Stimulated activated naive CD8-positive, alpha-beta T cell treated with anti-CD3 and anti-CD28 coated beads, Interleukin-15, Interleukin-2, amounts not matched to agents 100 U/mL and 50 U/mL, for 24 hours (primary cell): ENCODE measurements at places on chromosomes 6 and 20.

GRCh38 chr20:6122873-6123648, at the start of gene FERMT1:
Gene FERMT1 (minus strand): TSS chr20:6123030. CDS start chr20:6119554, 3,476 bp downstream.
- peak; percentile 48 for DNase-seq

GRCh38 chr20:33541074-33541473, 51.2 kb downstream of the CBFA2T2 start:
- no peak for DNase-seq

GRCh38 chr20:58264271-58264670, 35.8 kb upstream of the ANKRD60 start:
- DNase-seq: no peak

GRCh38 chr6:16821834-16822264, 60.6 kb upstream of the ATXN1 start:
- no peak for DNase-seq

- DNase-seq: no peak
Observed at GRCh38 chr20:828987-829386, 4.5 kb upstream of the FAM110A start.

DNA sequence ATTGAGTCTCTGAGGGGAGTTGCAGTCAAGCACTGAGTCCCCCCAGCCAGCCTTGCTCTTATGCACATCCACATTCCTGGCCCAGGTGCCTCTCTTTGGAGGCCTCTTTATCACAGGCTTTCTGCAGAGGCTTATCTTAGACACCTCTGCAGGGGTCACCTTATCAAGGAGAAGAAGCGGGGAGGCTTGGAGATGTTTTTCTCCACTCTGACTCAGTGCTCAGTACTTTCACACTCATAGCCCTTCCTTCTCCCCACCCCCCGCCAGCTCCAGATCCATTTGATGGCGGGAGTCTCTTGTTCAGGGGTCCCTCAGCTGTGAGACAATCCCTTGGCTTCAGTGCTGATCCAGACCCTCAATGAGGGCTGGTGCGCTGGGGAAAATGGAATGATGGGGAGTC, 132.1 kb upstream of the TSHZ2 start:
- DNase-seq: no peak

GRCh38 chr6:112017169-112017568, 36.7 kb upstream of the CCN6 start:
- peak; percentile 56 for DNase-seq
